ENCODE measurements at places on chromosomes 3 and 15.

DNA sequence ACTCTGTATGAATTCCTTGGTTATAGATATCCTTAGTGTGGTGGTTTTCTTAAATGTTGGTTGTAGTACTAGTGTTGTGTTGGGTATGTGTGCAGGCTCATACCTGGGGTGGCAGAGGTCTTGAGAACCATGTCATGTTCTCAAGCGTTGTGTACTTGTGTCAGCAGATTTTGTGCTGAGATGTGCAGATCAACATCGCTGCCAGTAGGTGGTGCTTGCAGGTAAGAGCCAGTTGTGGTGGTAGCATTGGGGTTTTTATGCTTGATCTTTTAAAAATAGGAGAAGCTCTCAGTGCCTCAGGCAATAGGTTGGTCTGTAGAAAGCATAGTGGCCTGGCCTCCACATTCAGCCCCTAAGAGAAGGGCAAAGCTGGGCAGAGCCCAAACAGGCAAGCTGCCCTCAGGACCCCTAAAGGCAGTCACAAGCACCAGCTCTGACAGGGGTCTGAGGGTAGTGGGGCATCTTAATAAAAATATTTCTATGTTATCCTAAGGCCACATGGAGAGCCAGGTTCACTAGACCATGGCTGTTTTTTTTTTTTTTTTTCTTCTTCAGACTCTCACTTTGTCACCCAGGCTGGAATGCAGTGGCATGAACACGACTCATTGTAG is 164.0 kb downstream of the IL20RB start:
- no peak for DNase-seq

GRCh38 chr15:92683511-92683834 is 27.9 kb upstream of the FAM174B start:
- no peak for DNase-seq

DNA sequence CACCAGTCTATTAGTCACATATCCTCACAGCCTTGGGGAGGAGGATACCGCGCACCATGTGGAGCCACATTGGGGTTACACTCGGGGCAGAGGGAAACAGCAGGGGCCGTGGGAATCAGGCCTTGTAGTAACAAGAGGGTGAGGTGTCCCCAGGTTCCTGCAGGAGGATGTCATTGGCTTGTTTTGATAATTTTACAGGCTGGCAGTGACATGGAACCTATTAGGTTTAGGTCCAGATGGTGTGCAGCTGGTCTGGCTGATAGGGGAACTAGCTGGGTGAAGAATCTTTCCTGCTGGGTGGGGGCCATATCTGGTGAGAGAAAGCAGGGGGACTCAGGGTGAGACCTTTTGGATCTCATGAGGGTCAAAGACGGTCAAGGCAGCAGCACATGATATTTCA is 9.8 kb upstream of the MEF2A start:
- DNase-seq, result no peak

DNA sequence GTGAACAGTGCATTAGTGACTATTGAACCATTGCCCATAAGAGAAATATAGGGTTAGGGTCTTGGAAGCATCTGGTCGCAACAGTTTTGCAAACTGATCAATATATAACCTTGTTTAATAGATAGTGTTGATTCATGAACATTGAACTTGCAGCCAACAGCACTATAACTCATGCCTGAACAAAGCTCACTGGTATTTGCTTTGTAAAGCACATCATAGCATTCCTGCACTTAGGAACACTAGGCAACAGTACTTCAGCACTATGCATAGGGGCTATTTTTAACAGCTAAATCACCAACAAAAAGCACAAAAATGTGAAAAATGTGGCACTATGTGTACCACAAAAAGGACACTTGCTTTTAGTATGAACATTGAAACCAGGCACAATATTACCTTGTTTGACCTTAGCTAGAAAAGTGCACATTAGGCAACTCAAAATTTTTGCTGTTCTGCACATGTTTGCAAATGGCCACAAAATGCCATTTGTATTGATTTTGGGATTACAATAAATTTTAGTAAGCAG is 68.0 kb downstream of the OXNAD1 start:
- DNase-seq, result no peak

DNA sequence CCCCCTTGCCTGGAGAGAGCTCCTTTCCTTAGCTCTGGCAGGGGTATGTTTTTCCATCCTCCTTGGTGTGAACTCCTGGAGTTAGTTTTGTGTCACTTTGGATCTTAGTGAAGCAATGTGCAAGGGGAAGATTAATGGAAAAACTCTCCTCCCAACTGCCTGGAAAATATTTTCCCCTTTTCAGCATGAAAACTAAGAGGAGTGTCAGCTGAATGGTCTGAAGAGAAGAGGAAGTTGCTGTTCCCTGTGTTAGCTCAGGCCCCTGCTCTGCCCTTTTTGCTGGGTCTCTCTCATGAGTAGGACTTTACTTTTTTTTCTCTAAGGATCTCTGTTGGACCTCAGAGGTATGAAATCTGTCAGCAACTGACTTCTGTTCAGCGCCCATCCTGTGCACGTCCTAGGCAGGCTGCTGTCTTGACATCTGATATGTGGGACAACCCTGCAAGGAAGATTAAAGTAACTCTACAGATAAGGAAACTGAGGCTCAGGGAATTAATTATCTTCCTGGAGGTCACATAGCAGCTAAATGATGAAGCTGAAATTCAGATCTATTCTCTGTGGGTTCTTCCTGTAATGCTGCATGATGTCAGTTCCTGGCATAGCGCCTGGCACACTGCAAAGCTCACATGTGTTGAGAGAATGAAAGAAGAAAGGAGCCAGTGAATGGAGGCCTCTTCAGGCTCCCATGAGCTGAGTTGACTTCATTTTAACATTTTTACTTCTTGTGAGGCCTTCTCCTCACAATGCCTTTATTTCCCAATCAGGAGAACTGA is 109.7 kb upstream of the GALNT15 start:
- no peak for DNase-seq

GRCh38 chr3:100455841-100456550 is 36.4 kb upstream of the TMEM45A start:
- no peak for DNase-seq

- DNase-seq, result no peak
These were observed 200.3 kb upstream of the UMPS start for GRCh38 chr3:124529826-124530571.
